ENCODE measurements at places on chromosomes 3 and 15.

- DNase-seq, result no peak
Observed at GRCh38 chr15:76391309-76391708, 54.7 kb downstream of the ISL2 start.

DNA sequence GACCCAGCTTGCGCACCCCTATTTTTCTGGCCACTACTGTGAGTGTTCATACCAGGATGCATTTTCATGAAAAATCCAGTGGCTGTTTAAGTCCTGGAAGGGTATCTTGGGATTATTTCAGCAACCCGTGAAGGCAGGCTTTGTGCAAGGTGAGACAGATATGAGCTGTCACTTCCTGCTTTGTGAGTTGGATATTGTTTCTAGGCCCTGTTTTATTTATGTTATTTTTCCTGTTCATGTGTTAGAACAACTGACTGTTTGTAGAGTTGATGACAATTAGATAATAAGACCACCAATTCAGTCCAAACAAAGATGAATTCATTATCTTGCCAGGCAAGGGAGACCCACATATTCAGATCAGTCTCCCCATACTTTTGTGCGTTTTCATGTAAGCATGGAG, 42.5 kb downstream of the ZBTB38 start:
- DNase-seq, result no peak

GRCh38 chr3:165837058-165837525, at the start of gene BCHE:
Gene BCHE (minus strand): TSS chr3:165837423. CDS start chr3:165831033, 6,390 bp downstream.
- DNase-seq, result no peak

- DNase-seq, result no peak
Observed at GRCh38 chr15:49163678-49164077, 6.4 kb upstream of the GALK2 start.

- no peak for DNase-seq
Observed at GRCh38 chr3:160402221-160403027, 3.0 kb downstream of the SMC4 start.

DNA sequence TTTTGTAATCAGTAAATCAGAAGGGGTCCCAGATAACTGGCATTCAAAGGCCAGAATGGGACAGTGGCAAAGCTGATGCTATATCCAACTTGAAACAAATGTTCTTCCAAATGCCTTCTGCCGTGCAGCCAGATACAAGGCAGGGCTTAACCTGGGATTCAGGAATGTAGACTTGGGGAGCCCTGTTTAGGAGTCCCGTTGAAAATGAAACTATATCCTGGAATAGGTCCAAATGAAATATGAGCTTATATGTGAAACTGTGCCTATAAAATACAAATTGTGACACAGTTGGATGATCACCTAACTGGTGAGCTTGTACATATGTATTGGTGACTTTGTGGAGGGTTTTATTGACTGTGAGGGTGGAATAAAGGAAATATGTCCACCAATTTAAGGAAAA, 28.7 kb downstream of the FRMD4B start:
- DNase-seq, result no peak

GRCh38 chr15:66679657-66680108, 22.4 kb upstream of the SMAD6 start:
- no peak for DNase-seq

- DNase-seq, result no peak
Observed at GRCh38 chr3:191333298-191333880, 3.1 kb upstream of the UTS2B start.

DNA sequence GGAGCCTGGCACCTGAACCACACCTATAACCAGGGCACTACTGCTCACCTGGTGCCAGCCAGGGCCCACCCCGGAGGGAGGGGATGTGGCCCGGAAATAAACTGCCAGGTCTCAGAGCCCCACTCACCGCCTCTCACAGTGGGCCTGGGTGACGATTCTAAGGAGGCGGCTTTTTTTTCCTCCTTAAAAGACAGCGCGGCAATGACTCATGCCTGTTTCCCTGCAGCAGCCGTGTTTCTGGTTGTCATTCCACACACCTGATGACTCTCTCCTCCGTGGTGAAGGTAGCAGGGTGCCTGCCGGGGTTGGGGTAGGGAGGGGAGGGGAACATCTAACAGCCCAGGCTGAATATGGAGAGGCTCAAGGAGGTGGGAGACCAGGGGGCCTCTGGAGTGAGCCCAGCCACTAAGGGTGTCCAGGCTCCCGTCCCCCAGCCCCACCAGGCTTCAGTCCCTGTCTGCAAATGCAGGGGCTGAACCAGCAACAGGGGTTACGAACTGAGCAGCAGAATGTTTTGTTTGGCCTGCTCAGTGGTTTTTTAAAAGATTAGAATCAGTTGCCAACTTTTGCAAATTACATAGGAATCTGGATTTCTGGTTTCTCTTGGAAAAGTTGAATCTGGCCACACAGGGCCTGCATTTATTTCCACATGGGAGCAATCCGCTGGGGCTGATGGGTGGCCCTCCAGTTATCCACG, 127.3 kb upstream of the LINGO1 start:
- no peak for DNase-seq

GRCh38 chr3:70383360-70383831, 71.0 kb upstream of the MDFIC2 start:
- DNase-seq, result no peak

DNA sequence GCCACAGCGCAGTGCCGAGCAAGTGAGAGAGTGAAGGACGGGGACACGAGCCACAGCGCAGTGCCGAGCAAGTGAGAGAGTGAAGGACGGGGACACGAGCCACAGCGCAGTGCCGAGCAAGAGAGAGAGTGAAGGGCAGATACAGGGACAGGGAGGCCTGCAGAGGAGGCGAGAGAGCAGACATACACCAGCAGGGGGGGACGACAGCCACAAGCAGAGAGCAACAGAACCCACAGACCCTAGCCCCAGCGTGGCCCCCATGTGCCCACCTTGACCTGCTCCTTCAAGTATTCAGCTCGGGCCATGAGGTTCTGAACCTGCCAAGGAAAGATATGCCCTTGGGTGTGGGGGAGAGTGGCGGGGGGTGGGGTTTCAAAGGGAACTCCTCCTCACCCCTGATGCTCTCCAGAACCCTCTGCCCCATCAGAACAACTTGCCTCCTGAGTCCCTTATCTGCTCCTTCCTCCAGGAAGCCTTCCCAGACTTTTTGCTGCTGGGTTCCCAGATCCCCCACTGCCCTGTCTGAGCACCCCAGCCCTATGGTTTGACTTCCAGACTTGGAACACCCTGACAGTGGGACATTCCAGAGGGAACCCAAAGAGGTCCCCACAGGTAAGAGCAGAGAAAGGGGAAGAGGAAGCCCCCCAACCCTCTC, 5.3 kb downstream of the ULK3 start:
- no peak for DNase-seq

DNA sequence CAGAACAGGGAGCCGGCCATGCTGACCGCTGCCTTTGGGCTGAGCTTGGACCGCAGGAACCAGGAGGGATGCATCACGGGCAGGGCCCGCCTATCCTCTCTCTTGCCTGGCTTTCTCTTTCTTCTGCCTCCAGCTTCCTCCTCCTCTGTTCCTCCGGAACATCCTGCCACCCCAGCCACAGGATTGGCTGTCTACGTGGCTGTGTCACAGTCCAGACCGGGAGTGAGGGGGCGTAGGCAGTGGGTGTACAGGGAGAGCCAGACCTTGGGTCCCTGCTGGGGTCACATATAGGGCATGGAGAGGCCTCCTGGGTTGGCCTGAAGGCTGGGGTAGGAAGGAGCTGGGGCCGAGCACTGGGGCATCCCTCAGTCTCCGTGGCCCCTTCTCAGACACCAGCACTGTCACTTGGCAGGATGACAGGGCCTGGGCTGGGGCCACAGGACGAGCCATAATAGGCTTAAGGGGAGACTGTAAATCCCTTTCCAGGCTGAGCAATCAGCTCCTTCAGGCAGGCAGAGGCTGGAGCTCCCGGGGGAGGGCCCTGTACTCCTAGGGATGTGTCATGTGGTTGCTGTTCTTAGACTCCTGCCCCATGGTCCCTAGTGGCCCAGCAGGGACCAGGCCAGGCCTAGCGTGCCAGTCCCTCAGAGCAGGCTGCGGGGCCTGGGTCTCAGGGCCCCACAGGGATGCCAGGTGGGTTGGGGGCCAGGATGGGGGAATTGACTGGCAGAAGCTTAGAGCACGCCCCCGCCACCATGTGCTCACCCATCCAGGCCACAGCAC, 25.4 kb downstream of the LINGO1 start:
- no peak for DNase-seq

GRCh38 chr3:117811786-117812185, 1102.2 kb downstream of the TUSC7 start:
- no peak for DNase-seq

DNA sequence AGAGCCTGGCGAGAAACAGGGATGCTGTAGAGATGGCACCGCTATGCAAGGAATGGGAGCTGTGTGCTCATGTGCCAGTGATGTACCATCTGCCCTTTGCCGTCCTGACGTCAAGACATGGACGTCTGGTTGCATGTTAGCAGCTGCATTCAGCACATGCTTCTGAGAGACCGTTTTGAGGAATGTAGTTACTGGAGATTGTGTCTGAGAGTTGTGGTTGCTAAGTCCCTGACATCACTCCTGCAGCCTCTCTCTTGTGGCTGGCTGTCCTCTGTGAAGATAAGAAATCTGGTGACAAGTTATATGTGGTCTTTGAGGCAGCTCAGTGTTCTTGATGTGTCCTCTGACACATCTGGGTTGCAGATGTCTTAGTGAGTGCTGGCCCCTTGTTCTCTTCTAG, 165.1 kb downstream of the APBA2 start:
- DNase-seq, result no peak

DNA sequence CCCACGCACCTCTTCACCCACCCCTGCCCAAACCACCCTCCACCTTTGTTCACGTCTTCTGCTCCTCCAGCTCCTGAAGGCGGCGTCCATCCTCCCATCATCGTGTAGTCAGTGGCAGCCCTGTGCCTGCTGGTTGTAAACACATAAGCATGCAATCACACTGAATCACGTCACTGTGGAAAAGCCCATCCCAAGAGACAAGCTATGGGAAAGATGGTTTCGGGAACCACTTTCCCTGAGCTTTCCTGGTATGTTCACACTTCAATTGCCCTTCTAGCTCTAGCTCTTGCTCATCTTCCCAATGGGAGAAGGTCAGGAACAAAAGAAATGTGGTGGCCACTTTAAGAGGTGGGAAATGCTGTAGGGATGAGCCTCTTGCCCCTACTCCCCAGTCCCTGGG, 14.4 kb upstream of the GOLGA8J start:
- no peak for DNase-seq

DNA sequence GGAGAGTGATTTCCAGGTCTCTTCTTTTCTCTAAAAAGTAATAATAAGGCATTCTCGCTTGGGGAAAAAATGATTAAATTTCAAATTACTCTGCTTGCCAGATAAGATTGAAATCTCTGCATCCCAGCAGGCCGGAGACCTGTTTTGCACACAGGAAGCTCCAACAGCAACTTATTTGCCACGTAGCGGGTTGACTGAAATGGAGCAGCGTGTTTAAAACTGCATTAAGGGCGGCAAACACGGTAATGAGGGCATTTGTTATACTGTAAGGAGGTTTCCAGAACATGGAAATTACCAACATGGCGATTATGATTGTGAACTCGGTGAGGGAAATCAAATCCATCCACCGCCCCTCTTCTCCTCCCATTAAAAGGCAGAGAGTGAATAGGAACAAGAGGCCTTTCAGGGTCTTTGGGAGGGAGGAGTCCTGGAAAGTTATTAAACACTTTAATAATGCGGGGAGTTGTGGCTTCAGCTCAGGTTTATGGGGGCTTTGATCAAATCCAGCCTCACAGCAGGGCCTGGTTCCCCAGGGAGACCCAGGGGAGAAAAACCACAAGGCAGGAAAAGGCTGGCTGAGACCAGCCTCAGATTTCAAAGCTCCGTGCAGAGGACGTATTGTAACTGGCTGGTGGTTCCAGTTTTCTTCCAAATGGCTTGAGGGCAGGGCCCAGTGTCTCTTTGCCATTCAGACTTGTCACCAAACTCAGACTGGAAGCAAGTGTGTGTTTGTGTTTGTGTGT, 242.3 kb downstream of the TLE3 start:
- DNase-seq, result no peak

DNA sequence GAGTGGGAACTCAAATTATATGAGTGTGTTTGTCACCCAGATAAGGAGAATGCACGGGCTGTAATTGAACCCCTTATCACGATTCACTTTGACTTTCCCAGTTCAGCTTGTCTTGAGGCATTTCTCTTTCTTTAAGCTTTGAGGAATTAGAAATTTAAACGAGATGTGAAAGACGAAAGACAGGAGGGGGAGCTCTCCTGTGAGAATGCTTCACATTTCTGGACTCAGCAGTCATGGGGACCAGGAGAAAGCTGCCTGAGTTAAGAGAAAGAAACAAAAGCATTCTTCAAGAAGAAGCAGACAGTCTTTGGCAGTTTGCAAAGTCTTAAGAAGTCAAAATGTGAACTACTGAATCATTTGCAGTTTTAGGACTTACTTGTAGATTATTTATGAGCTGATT, 205.6 kb downstream of the NECTIN3 start:
- DNase-seq, result no peak

GRCh38 chr3:106485217-106485616, 616.4 kb upstream of the CBLB start:
- no peak for DNase-seq

DNA sequence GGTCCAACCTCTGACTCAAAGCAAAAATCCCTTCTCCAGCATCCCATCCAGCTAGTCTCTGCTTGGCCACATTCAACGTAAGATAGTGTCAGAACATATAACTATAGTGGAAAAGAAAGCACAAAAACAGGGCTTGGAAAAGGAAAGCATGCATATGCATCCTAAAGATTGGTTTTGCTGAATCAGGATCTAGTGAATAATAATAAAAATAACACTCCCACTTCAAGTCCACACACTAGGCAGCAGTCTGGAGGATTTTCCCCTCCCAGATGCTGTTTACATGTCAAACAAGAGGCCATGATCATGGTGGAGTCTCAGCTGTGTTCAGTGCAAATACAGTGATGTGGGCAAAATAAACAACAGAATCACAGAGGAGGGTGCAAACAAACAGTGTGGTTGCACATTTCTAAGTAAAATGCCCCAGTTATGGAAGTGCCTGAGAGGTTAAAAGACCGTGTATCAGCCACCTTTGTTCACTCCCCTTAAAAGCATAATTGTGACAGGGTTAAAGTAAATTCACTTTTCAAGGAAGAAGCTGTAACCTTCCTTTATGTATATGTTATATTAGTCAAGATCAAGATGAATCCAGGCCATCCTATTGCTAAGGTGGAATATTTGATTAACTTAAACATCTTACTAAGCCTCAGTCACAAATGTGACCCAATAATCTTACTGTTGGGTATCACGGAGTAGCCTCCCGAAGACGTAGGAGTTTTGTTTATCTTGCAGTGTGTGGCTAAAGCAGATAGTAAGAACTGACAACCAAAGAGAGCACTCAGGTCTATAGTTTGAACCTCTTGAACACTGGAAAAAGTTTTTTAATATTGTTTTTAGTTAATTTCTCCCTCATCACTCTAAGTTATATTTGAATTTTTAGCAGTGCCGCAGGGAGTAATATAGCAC, 424.5 kb downstream of the SOX2 start:
- no peak for DNase-seq

- DNase-seq, result no peak
Observed at GRCh38 chr15:34122771-34123183, 20.9 kb downstream of the PGBD4 start.

Data from activated T-cell treated with anti-CD3 and anti-CD28 coated beads for 1 hour (primary cell).